ENCODE measurements at places on chromosomes 1 and 21. TPM values are rescaled to one million over a fixed set of nuclear protein-coding genes. Genes with fewer than 3 reads are reported as not detected.

GRCh38 chr1:87167848-87168525 is 160.7 kb upstream of the LMO4 start:
- DNase-seq = no peak
- no peak overlapping the region for H3K27ac ChIP-seq
- H3K36me3 ChIP-seq = no peaks in the 10 kb centered on the region
- no peaks in the 10 kb centered on the region for H3K4me1 ChIP-seq
- no peaks in the 10 kb centered on the region for H3K27me3 ChIP-seq

GRCh38 chr1:194533641-194534040 is 1347.2 kb upstream of the B3GALT2 start:
- no peak overlapping the region for H3K27ac ChIP-seq
- DNase-seq = no peak
- H3K36me3 ChIP-seq = no peaks in the 10 kb centered on the region
- H3K27me3 ChIP-seq = no peaks in the 10 kb centered on the region

- H3K4me1 ChIP-seq = peaks cover 11% of the 10 kb centered on the region
- DNase-seq = no peak
- H3K4me3 ChIP-seq = no peak overlapping the region
- no peak overlapping the region for H3K27ac ChIP-seq
- H3K36me3 ChIP-seq = no peaks in the 10 kb centered on the region
- no peaks in the 10 kb centered on the region for H3K27me3 ChIP-seq
These were observed 70.9 kb upstream of the EDEM3 start for GRCh38 chr1:184825571-184825970.

DNA sequence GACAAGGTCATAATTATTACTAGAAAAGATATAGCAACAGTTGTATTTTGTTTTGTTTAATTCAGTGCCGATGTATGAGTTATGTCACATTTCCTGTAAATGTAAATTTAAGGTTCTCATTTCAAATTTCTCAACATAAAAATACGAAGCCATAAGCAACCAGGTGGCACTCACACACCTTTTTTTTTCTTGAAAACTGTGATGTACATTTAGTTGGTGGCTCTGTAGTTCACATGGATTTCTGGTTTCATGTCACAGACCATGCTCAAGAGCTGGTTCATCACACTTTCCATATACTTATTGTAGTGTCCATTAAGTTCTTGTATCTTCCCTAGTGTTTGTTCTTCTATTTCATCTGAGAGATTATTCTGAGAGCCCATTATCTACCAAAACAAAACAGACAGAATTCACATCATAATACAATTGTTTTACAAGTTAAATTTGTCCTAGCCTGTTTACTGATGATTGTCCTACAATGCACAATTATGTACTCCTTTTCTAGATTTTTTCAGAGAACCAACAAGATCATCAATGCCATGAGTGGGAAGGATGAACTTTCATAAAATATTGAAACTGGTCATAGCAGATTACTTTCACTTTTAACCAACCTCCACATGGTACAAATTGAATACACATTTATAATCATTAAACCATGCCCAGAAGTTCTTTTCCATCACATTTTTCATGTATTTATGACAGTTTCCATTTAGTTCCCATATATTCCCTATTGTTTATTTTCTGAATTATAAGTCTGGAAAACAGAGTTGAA is 17.1 kb downstream of the ATP6V1G3 start:
- no peak for DNase-seq
- H3K36me3 ChIP-seq = no peaks in the 10 kb centered on the region
- no peak overlapping the region for H3K4me3 ChIP-seq
- no peak overlapping the region for H3K27ac ChIP-seq

S100A3 gene
- polyA plus RNA-seq = 15.1 TPM

DNA sequence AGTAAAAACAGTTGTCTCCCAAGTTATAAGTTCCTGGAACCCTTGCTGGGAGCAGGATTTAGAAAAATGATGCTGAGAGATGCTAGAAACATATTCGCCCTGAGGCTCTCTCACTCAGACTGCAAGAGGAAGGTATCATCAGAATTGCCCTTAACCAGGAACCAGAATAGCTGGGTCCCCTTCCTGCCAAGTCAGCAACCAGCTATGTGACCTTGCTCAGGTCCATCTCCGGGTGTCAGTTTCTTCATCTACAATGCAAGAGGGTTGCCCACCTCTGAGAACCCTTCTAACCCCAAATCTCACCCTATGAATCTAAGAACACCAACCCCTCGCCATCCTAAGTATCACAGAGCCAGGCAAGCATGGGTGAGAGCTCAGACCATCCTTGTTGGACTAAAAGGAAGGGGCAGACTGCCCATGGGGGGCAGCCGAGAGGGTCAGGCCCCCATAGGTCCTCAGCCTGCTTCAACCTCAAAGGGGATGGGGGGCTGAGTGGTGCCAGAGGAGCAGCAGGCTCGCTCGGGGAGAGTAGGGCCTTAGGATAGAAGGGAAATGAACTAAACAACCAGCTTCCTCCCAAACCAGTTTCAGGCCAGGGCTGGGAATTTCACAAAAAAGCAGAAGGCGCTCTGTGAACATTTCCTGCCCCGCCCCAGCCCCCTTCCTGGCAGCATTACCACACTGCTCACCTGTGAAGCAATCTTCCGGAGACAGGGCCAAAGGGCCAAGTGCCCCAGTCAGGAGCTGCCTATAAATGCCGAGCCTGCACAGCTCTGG is 390 bp upstream of the S100A9 start:
- no peak for DNase-seq
- H3K27me3 ChIP-seq = no peaks in the 10 kb centered on the region
- H3K27ac ChIP-seq = peak overlapping the region; percentile 47
- peaks cover 16% of the 10 kb centered on the region for H3K4me1 ChIP-seq

GRCh38 chr21:27740084-27740483 is 773.2 kb upstream of the ADAMTS5 start:
- no peak overlapping the region for H3K27ac ChIP-seq
- H3K27me3 ChIP-seq = no peaks in the 10 kb centered on the region
- no peak overlapping the region for H3K4me3 ChIP-seq
- DNase-seq = no peak
- no peaks in the 10 kb centered on the region for H3K4me1 ChIP-seq

- no peaks in the 10 kb centered on the region for H3K4me1 ChIP-seq
- H3K36me3 ChIP-seq = no peaks in the 10 kb centered on the region
- no peak overlapping the region for H3K27ac ChIP-seq
- DNase-seq = no peak
- no peak overlapping the region for H3K4me3 ChIP-seq
- no peaks in the 10 kb centered on the region for H3K27me3 ChIP-seq
These were observed 403.2 kb upstream of the B3GALT2 start for GRCh38 chr1:193589597-193590040.

DNA sequence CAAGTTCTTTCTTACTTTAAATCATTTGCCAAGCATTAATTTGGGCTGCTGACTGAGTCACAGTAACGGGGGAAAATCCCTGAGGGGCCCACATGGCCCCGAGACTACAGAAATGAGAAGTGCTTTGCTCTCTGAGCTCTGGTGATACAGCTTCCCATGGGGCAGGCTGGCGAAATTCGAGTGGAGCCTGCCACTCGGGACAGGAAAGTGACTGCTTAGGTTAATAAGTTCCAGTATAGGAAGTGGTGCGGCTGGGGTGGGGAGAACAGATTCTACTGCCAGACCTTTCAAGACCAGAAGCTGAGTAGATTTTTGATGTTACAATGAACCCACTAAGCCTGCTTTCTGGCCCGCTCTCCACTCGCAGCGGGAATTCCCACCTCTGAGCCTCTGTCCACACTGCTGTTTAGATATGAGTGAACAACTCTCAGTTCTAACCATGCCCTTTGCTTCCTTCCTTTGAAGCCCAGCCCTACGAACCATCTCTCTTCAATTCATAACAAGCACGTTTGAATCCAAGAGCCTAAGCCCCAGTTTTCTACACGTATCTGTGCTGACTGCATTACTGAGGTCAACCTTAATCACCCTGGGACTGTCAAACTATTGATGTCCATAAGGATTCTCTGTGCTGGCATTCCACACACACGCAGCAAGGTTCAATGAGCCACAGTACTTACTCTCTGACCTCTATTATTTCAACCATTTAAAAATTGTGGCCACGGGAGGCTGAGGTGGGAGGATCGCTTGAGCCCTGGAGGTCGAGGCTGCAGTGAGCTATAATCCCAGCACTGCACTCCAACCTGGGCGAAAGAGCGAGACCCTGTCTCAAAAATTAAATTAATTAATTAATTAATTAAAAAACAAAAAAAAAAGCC is 9.6 kb downstream of the ZBTB17 start:
- H3K27ac ChIP-seq = peak overlapping the region; percentile 42
- no peak for DNase-seq
- no peaks in the 10 kb centered on the region for H3K27me3 ChIP-seq
- peaks cover 9% of the 10 kb centered on the region for H3K4me1 ChIP-seq

DNA sequence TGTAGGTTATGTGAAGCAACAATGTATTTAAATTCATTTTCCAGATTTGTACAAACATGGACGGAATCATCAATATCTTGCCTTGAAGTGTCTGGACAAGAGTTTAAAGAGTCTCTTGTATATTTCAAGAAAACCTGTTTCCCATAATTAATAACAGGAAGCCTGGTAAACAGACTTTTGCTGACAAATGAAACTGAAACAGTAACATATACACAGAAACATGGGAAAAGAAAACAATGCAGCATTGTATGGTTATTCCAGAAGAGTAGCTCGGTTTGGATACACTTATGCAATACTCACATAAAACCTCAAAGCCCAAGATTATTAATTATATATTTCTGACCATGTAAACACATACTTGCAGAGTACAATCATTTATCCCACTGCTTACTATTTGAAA is 265.5 kb downstream of the PTPRC start:
- peaks cover 1% of the 10 kb centered on the region for H3K36me3 ChIP-seq
- peaks cover 28% of the 10 kb centered on the region for H3K4me1 ChIP-seq
- peak overlapping the region; percentile 68 for H3K27ac ChIP-seq
- H3K27me3 ChIP-seq = no peaks in the 10 kb centered on the region

- H3K4me3 ChIP-seq = no peak overlapping the region
- H3K36me3 ChIP-seq = no peaks in the 10 kb centered on the region
- H3K27ac ChIP-seq = no peak overlapping the region
- DNase-seq = no peak
- peaks cover 37% of the 10 kb centered on the region for H3K4me1 ChIP-seq
These were observed 73.2 kb downstream of the SSBP3 start for GRCh38 chr1:54332781-54333585.

DNA sequence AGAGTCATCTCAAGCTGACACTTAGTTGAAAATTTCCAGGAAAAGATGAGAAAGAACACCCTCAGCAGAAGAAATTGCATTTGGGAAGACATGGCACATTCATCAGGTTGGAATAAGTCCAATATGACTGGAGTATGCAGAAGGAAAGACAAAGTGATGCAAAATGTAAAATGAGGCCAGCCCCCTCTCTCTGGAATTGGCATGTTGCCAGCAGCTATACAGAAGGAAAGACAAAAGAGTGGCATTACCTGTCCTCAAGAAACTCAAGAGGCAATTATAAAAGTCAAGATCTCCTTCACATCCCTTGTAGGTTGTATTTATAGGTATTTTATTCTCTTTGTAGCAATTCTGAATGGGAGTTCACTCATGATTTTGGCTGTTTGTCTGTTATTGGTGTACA is 426.3 kb downstream of the AGBL4 start:
- H3K27ac ChIP-seq = no peak overlapping the region
- no peaks in the 10 kb centered on the region for H3K4me1 ChIP-seq
- no peaks in the 10 kb centered on the region for H3K36me3 ChIP-seq
- H3K27me3 ChIP-seq = no peaks in the 10 kb centered on the region
- no peak for DNase-seq
- no peak overlapping the region for H3K4me3 ChIP-seq

All from keratinocyte (primary cell).